ENCODE measurements at places on chromosomes 4 and X.
A peak's percentile ranks its signal among the peaks of the same experiment; 100 is the strongest.

GRCh38 chr4:948101-948935 is 16.1 kb downstream of the TMEM175 start:
- DNase-seq = no peak

DNA sequence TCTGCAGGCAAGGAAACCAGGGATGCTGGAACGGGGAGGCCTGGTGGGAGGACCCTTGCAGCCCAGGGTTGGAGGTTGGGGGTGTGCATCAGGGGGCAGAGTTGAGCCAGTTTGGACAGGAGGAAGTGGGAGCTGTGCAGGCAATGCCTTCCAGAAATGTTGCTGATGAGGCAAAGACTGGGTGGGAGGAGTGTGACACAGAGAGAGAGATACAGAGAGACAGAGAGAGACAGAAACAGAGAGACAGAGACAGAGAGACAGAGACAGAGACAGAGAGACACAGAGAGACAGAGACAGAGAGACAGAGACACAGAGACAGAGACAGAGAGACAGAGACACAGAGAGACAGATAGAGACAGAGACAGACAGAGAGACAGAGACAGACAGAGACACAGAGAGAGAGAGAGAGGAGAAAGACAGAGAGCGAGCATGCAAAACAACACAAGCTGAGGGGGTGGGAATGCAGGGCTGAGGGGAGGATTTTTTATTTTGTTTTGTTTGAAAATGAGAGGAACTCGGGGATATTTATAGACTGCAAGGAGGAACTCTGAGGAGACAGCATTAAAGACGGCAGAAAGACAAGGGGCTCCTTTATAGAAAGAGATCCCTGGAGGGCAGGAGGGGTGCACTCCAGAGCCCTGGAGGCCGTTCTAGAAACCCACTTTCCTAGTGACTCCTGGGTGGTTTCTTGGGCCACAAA is 1.9 kb upstream of the HAUS3 start:
- no peak for DNase-seq

GRCh38 chr4:161498155-161498554 is 665.6 kb downstream of the FSTL5 start:
- no peak for DNase-seq

- no peak for DNase-seq
These were observed 164.3 kb upstream of the MAMLD1 start for GRCh38 chrX:150198776-150199175.

GRCh38 chr4:14364953-14365536 is 637.2 kb upstream of the CPEB2 start:
- no peak for DNase-seq

DNA sequence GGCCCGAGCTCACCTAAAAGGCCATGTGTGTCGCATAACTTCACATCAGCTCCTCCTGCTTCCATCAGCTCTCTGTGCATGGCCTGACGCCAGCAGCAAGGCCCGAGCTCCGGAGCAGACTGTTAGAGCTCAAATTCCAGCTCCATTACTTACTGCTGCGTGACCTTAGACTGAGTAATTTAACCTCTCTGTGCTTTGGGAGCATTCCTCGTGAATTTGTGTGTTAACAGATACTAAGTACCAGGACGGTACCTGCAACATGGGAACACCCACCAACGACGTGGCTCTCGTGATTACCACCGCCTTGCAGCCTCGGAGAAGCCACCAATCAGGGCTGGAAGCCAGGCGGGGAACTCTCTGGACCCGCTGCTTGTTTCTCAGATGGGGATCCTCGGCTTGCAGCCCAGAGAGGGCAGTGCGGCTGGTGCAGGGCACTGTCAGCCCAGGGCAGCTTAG is 12.9 kb downstream of the LETM1 start:
- DNase-seq = peak; percentile 66

DNA sequence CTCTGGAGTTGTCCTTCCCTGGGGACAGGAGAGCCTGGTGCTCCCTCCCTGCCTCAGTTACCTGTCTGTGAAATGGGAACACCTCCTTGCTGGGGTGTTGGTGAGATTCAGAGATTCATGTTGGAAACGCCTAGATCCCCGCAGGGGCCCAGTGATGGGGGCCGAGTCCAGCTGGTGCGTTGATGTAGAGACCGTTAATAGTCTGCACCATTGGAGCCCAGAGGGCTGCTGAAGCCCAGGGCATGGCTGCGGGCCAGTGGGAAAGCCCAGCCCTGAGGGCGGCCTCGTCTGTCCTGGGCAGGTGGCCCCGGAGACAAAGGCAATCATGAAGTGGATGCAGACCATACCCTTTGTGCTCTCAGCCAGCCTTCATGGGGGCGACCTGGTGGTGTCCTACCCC is 14.4 kb downstream of the CPZ start:
- DNase-seq = no peak

GRCh38 chr4:38315286-38315685 is 348.7 kb upstream of the KLF3 start:
- DNase-seq = no peak

DNA sequence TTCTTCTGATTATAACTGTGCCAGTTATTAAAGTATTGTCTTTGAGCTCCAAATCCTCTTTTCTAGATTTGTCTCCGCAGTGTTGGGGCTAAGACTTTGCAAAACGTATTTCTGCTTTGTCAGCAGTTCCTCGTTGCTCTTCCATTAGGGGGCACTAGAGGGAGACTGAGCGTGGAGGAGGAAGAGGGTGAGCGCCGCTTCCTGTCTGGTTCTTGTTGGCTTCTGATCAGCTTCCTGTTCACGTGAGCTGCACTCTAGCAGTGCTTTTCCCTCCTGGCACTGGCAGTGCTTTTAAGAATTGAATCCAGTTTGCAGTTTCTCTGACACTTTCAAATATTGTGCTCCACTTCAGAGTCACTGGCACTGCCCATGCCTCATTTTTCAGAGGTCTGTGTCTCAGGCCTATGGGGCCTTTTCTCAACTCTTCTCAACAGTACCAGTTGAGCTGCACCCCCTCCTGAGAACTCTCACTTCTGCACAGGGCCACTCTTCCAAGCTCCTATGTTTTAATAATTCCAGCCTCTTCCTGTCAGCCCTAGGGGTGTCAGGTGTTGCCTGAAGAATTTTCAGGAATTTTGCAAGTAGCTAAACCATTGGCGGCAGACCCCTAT is 54.4 kb upstream of the LCORL start:
- DNase-seq = no peak

DNA sequence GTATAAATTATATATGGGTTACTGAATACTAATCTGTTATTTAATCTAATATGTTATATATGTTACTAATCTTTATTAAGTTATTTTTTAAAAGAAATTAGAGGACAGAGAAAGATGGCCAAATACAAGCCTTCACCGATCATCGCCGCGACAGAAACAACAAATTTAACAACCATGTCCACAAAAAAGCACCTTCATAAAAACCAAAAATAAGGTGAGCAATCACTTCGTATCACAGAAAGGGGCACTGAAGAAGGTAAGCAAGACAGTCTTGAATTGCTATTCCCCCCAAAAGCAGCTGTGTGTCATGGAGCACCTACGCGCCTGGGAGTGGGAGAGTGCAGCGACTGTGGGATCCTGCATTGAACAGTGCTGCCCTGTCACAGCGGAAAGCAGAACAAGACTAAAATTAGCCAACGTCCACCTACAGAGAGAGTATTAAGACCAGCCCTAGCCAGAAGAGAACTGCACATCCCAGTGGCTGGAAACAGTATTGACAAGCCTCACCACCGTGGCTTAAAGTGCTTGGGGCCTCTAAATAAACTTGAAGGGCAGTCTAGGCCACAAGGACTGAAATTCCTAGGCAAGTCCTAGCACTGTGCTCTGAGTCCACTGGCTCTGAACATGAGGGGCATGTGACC is 38.5 kb downstream of the LRBA start:
- no peak for DNase-seq

DNA sequence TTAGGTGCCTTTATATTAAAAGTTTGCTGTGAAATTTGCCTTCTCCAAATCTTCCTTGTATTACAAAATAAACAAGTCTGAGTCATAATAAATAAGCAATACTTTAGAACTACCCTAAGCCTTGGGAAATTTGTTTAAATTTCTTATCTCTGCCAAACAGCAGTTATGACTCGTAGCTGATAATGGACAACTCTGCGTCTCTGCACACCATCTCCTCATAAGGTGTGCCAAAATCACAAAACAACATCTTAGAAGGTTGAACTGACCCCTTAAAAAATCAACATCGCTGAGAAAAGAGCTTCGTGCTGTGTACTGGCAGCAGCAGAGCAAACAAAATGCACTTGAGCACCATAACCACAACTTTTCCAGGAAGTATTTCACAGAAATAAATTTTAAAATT is 22.0 kb downstream of the OR13H1 start:
- DNase-seq = no peak

GRCh38 chrX:112669824-112670223 is 9.9 kb downstream of the LHFPL1 start:
- DNase-seq = no peak

DNA sequence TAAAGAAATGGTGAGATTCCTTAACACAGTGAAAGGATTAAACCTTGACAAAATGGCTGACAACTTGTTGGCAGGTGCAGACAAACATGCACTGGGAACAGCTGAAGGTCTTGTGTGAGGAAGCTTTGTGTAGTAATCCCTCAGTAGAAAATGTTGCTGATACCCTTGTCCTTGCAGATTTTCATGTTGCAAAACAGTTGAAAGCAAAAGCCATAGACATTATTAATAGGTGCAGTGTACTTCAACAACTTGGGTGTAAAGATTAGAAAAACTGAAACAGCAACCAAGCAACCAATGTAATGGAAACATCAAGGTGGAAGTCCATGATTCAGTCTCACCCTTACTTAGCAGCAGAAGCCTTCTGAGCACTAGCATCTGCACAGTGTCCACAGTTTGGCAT is 29.8 kb downstream of the UGT2B7 start:
- no peak for DNase-seq

DNA sequence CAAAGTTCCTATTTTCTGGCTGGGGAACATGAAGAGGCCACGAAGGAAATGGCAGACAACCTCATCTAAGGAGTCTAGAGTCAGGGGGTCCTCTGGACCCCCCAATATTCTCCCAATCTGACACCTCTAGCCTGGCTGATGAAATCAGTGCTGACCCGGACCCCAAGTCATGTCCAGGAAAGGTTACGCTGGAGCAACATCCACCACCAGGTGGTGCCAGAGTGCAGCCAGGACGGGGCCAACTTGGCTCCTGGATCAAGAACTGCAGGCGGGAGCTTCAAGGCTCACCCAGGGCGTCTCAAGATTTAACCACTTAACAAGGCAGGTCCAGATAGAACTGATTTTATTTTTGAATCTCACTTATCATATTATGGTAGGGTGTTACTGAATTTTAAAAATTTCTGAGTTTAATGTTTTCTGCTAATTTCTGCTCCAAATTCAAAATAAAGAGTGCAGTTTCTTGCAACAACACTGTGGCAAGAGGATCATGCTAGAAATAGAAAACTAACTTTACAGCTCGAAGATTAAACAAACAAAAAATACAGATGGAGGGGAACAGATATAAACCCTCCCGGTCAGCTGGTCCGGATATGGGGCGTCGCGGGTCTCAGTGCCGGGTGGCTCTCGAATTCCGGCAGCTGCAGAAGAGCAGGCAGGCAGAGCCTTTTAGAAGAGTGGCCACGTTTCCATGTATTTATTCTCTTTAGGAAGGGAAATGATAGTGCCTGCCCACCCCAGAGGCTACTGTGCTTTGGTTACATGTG is 135.5 kb downstream of the AFAP1 start:
- DNase-seq = no peak

- no peak for DNase-seq
These were observed 4.3 kb downstream of the HADH start for GRCh38 chr4:107993969-107994368.

DNA sequence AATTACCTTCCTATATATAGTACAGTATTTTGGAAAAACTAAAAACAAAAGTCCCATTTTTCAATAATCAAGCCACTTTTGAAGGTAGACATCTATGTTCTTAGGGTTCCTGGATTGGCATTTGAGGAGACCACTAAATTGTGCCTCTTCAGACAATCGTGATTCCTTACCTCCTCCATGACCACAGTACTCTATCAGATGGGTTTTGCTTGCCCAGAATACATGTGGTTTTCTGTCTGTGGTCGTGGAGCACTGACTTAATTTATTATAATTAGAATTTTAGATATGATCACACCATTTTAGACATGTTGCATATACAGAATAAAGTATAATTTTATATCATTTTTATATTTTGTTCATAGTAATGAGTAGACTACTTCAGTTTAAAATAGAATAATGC is 67.9 kb downstream of the NDST3 start:
- DNase-seq = no peak

DNA sequence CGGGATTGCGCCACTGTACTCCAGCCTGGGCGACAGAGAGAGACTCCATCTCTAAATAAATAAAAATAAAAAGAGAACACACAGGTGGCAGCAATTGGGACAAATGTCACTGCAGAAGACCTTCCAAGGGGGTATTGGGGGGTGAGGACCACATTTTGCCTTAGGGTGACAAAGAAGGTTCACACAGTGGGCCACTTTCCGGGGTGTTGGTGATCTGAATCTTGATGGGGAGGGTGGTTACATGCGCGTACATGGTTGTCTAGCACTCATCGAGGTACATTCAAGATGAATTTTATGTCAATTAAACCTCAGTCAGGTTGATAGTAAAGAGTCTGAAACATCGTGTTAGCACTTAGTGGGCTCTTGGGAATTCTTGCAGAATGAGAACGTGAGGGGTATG is 20.5 kb upstream of the TMSB4X start:
- DNase-seq = no peak

GRCh38 chr4:43776371-43776770 is 672.2 kb downstream of the KCTD8 start:
- no peak for DNase-seq
